Smooth muscle cell of the brain vasculature (primary cell): ENCODE measurements at places on chromosomes 1 and 21.

- peak; percentile 37 for DNase-seq
These were observed 16.1 kb downstream of the ENSA start for GRCh38 chr1:150613061-150613920.

DNA sequence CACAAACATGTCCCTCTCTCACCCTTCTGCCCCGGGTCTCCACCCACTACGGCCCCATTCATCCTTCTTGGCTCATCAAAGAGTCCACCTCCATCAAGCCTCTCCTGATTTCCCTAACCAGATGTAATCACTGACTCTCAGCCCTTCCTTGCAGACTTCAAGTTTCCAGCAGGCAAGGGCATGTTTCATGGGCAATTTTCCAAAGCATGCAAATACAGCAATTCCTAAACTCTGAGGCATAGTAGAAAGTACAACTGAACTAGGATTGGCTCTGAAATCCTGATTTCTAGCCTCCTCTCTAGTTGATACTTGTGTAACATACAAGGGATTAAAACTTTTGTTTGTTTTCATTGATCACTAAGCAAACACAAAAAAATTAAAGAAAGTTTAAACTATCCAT, 109.1 kb upstream of the GADD45A start:
- DNase-seq = peak; percentile 51

GRCh38 chr21:28817871-28818270, 174.8 kb downstream of the LTN1 start:
- DNase-seq = no peak

GRCh38 chr21:15144026-15144425, 79.2 kb upstream of the NRIP1 start:
- no peak for DNase-seq

GRCh38 chr1:116002781-116003420, 26.6 kb downstream of the SLC22A15 start:
- DNase-seq = no peak

GRCh38 chr1:27314169-27314568, 7.8 kb upstream of the TMEM222 start:
- no peak for DNase-seq

- no peak for DNase-seq
These were observed 26.3 kb upstream of the EPB41 start for GRCh38 chr1:28887835-28888682.

DNA sequence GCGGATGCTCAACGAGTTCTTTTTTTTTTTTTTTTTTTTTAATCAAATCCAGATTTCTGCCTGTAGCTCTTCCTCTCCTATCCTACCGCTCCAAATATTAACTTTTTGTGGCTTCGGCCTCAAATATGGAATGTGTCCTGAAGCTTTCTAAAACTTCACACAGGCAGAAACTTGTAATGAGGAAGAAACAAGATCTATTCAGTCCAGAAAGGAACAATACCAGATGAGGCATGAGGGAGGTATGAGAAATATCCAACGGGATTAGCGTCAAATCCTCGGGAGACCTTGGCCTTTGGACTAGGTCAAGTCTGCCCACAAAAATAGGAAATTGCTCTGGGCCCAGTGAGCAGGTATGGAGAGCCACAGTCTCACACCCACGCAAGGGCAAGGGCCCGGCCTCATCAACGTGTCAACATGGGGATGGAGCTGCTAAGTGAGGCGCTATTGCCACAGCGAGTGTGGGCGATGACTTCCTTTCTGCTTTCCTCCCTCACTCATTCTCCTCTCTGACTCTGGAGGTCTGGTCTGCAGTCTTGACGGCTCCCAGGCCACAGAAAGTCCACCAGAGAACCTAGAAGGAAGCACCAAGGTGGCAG, 66.6 kb downstream of the BCAR3 start:
- DNase-seq = no peak

DNA sequence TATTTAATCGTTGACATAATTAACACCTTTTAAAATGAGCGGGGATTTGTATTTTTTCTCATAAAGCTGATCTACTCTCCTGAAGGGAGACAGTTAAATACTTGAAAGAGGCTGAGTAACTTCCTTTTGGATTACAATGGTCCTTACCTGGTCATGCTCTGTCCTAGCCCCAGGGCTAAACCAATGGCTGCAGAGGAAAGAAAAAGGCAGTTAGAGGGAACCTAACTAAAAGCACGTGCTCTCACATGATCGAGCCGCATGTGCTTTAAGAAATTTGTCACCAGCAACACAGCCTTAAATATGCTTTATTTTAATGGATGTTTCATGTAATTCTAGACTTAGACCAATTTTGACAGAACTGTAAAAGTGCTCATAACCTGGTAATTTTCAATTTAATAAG, 132.7 kb downstream of the GPATCH2 start:
- DNase-seq = no peak

DNA sequence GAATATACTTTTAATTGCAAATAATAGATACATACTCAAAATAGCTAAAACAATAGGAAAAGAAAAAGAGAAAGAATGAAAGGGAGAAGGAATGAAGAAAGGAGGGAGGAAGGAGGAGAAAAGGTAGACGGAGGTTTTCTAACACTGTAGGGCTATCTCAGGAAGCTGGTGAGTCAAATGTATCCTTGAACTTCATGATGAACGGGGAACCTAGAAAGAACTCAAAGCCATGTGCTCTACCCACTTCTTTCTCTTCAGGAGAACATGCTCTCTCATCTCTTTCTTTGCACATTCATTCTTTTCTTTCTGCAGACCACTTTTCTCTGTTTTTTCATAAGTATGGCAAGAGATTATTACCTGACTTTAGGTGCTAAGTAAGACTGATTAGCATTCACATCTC, 37.3 kb upstream of the ZNF644 start:
- DNase-seq = no peak

- no peak for DNase-seq
These were observed 16.2 kb downstream of the CDCA8 start for GRCh38 chr1:37708471-37708870.

DNA sequence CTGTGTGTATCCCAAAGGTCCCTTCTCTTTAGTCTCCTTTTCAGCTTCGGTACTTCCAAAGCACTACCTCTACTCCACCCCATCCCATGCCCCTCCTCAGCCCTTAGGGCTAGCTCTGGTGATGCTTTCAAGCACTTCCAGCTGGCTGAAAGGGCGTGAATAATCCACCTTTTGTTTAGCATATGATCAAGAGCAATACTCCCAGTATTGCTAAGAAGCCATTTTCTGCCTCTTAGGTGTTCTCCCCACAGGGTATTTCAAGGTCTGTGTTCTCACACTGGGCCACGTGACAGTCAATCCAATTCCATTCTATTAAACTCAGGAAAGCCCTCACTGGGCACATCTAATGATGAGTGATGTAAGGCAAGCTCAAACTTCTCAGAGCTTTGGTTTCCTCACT, 298.5 kb upstream of the PROX1 start:
- DNase-seq = no peak

- DNase-seq = no peak
These were observed 39.7 kb downstream of the LRP8 start for GRCh38 chr1:53288002-53288789.

DNA sequence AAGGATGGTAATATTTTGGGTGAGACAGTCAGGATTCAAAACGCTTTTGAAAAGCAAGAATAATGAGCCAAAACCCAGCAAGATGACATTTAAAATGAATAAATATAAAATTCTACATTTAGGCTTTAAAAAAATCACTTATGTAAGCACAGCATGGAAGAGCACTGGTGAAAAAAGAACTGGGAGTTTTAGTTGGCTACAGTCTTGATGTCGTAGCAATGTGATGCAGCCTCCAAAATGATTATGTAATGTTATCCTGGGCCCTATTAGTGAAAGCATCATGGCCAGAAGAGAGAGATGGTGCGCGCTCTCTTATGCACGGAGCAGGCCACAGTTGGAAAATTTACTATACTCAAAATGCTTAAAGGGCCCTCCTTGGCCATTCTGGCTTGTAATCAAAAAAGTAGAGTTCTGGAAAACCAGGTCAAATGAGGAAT, 5.1 kb downstream of the KCNJ9 start:
- no peak for DNase-seq

- DNase-seq = no peak
These were observed 3.0 kb downstream of the EFNA3 start for GRCh38 chr1:155081472-155082300.

GRCh38 chr1:200428482-200429205, 18.8 kb upstream of the ZNF281 start:
- DNase-seq = no peak

- DNase-seq = no peak
These were observed 47.4 kb upstream of the SLC5A9 start for GRCh38 chr1:48175116-48175515.

- no peak for DNase-seq
These were observed 172.8 kb downstream of the MATN1 start for GRCh38 chr1:30550365-30551220.

DNA sequence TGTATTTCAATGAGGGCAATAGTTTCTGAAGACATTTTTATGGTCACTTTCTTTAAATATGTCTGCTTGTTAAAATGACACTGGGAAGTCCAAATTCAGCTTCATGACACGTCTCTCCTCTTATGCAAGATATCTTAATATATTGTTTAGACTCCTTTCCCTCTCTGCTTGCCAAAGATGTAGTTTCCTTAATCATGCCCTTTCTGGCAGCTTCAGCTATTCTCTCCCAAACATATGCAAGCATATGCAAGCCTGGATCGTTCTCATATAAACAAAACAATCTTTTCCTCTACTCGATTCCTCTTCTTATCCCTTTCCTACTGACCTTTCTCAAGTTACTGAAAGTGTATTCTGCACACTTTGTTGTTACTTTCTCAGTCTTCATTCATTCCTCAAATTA, 372.2 kb downstream of the PTBP2 start:
- no peak for DNase-seq

DNA sequence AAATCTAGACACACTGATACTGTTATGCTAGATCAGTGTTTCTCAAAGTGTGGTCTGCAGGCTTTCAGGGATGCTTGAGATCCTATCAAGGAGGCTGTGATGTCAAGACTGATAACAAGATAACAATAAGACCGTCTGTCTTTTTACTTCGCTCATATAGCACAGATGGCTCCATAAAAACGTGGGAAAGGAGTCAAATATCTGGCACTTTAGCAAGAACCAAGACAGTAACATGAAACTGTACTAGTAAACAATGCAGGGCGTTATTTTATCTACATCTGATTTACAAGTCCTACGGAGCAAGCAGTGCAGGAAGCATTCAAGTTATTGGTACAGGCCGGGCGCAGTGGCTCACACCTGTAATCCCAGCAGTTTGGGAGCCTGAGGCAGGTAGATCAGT, 3.6 kb upstream of the SPRR3 start:
- no peak for DNase-seq

- no peak for DNase-seq
These were observed 103.0 kb downstream of the GREM2 start for GRCh38 chr1:240508950-240509349.

- DNase-seq = no peak
These were observed 145.2 kb upstream of the SNX7 start for GRCh38 chr1:98516306-98516705.

- no peak for DNase-seq
These were observed 15.4 kb downstream of the AMPD2 start for GRCh38 chr1:109634771-109635750.

GRCh38 chr1:48693674-48694320, 82.9 kb downstream of the BEND5 start:
- no peak for DNase-seq

DNA sequence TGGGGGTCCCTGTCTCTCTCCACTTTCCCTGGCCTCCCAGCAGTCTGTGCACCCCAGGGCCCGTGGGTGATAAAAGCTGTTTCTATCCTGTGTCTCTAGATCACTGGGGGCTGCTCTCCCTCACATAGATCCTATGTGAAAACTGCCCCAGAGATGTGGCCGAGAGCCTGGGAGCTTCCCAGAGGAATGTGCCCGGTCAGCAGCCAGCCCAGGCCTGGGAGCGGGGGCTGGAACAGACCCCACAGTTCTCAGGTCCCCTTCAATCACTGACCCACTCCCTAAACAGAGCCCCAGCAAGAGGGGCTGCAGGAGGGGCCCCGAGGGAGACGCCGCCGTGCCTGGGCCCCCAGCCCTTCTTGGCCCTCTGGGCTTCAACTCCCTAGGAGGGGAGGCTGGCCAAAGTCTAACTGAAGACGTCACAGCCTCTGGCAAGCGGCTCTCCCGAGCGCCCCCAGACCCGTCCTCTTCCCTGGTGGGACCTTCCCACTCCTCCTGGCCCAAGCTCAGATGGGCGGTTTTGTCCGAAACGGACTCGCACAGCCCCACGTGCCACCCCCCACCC, 403 bp downstream of the MXRA8 start:
- DNase-seq = no peak

DNA sequence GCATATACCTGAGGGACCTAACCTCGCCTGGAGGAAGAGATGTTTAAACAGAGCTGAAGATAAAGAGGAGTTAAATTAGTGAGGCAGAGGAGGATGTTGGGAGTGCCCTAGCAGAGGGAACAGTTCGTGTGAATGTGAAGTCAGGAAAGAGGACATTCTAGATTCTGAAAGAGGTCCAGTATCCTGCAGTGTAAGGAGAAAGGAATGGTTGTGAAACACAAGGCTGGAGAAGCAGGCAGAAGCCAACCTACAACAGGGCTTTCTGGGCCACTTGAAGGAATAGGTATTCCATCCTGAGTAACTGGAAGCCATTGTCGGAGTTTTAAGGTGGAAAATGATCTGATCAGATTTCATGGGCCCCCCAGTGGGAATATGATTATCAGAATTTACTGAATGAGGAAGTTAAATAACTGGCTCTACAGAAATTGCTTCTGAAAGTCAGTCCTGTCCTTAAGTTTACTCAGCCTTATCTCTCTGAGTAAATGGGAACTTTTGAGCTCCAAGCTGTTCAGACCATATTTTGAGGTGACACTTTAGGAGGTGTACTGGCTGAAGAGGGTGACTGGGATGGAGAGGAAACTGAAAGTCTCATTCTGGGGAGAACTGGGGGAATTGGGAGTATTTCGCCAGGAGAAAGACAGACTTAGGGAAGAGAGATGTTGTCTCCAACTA, 24.4 kb upstream of the FAAH start:
- DNase-seq = no peak

DNA sequence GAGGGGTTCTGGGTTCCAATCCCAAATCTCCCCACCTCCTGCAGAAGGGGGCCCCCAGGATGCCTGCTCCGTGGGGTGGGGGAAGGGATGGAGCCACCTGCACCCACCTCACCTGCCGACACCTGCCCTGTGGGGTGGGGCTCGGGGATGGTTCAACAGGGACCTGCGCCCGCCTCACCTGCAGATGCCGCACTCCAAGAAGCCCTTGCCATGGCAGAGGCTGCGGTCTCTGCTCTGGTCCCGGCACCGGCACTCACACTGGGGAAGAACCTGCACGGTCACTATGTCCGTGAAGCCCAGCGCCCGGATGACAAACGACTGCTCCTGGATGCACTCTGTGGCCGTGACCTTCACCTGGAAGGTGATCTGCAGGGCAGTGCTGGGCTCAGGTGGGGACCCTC, 18.1 kb upstream of the PTTG1IP start:
- no peak for DNase-seq
